Naive B cell (primary cell): ENCODE measurements at places on chromosomes 5 and 9.

DNA sequence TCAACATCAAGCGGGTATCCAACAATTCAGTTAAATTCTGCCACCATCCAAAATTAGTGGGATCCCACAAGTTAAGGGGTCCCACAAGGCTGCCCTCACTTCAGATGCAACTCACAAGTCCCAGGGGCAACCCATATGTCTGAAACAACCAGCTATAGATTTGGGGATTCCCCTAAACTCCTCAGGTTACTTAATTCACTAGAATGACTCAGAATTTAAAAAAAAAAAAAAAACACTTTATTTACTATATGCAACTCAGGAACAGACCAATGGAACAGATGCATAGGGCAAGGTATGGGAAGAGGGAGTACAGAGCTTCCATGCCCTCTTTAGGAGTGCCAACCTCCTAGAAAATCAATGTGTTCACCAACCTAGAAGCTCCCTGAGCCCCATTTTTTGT, 15.1 kb downstream of the AUH start:
- DNase-seq: no peak

- DNase-seq: no peak
Observed at GRCh38 chr5:180522330-180522729, 28.2 kb downstream of the CNOT6 start.

- DNase-seq: no peak
Observed at GRCh38 chr5:149788964-149789363, 58.9 kb downstream of the PPARGC1B start.

GRCh38 chr9:86766912-86767311, 180.4 kb downstream of the GAS1 start:
- DNase-seq: no peak

DNA sequence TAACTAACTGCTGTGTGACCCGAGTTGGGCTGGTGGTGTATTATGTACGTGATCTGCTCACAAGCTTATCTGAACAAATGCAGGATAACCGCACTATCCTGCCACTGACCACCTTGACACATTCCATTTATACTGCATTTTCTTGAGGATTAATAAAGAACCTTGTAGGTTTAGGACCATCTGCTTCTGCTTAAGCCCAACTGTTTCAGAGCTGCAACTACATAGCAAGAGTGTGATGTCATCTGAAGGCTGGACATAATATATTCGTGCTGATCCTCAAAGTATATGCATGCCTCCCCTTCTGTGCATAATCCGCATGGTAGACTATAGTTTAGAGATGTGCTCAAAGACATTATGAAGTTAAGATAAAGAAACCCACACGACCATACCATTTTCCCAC, 435.9 kb downstream of the BNC2 start:
- DNase-seq: no peak

DNA sequence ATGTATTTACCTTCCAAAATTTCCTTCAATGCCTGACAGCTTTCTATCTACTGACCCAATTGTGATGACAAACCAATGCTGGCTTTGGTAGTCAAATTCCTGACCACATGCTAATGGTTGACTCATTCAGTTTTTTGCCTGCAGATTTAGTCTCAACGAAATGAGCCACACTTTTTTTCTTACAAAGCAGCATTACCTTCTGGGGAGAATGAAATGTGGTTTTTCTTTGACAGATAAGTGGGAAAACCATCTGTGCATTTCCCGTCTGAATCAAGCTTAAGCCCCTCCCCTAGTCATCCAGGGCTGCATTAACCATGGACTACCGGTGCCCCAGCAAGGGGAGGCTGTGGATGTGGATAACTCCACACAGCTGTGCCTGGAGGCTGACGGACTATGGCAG, 99.6 kb upstream of the TAF11L2 start:
- no peak for DNase-seq

- DNase-seq: no peak
Observed at GRCh38 chr5:14069021-14069420, 74.1 kb upstream of the TRIO start.

- no peak for DNase-seq
Observed at GRCh38 chr9:90607701-90608516, 34.7 kb downstream of the DIRAS2 start.

DNA sequence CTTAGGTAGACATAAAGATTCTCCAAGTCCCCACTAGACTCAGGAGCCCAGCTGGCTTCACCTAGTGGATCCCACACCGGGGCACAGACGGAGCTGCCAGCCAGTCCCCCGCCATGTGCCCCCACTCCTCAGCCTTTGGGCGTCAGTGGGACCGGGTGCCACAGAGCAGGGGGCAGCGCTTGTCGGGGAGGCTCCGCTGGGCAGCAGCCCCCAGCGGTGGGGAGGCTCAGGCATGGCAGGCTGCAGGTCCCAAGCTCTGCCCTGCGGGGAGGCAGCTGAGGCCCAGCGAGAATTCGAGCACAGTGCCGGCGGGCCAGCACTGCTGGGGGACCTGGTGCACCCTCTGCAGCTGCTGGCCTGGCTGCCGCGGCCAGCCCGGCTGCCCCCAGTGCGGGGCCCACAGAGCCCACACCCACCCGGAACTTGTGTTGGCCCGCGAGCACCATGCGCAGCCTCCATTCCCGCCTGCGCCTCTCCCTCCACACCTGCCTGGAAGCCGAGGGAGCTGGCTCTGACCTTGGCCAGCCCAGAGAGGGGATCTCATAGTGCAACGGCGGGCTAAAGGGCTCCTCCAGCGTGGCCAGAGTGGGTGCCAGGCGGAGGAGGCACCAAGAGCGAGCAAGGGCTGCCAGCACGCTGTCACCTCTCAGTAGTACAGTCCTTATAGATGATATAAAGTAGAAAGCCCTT, 390.7 kb downstream of the PLK2 start:
- no peak for DNase-seq

DNA sequence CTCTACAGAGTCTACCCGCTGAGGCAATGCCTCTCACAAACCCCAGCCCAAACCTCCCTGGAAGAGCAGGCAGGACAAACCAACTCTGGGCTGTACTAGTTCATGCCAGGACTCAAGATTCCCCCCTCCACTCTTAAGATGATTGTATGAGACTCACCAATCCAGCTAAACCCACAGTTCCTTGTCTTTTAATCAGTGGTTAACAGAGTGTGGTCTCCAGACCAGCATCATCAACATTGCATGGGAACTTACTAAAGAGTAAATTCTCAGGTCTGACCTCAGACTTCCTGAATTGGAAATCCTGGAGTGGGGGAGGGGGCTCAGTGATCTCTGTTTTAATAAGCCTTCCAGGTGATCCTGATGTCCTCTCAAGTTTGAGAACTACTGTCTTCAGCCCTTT, 240.9 kb downstream of the GAS1 start:
- DNase-seq: no peak

DNA sequence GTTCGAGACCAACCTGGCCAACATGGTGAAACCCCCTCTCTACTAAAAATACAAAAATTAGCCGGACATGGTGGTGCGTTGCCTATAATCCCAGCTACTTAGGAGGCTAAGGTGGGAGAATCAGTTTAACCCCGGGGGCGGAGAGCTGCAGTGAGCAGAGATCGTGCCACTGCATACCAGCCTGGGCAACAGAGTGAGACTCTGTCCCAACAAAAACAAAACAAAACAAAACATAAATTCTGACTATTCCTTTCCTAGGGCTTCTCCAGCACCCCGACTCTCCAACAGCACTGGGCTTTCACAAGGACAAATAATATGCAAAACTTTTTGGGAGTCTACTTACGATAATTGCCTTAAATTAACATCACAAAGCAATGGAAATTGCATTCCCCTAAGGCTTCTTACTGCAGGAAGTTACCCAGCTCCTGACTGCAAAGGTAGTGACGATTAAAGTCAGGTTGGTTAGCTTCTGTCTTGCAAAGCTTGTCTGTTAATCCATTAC, 15.9 kb upstream of the CDKN2AIPNL start:
- no peak for DNase-seq

- no peak for DNase-seq
Observed at GRCh38 chr5:142913728-142914338, 143.7 kb downstream of the ARHGAP26 start.

- peak; percentile 9 for DNase-seq
Observed at GRCh38 chr5:171484460-171484899, 65.0 kb downstream of the FGF18 start.

- DNase-seq: no peak
Observed at GRCh38 chr5:60178101-60178500, 284.6 kb upstream of the PDE4D start.

GRCh38 chr5:111407562-111407961, 104.8 kb downstream of the STARD4 start:
- DNase-seq: no peak

DNA sequence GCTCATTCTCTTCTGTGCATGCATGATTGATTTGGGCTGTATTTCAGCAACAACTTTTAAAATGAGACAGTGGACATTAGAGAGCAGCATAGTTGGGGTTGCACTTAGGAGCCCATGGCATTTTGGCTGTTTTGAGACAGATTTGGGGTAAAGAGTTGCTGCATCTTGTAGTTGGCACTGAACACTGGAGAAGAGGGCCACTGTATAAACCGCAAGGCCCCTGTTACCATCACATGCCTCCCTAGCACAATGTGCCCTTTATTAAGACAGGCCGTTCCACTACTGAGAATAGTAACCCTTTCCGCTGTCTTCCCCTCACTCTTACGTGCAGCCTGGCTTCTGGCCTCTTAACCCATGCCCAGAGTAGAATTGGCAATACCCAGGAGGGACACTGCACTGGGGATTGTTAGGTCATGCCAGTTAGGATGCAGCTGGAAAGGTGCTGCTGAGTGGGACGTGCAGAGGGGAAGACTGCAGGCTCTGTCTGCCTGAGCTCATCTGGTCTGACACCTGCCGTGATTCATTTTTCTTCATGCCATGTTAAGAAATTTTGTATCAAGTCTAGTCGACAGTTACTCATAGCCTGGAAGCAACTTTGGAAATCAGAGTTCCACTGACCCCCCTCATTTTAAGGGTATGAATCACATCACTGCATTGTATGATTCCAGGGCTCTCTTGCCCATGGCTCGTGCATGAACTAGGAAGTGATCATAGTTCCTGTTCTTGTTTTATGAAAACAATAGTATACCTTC, 146.9 kb upstream of the DMRT1 start:
- DNase-seq: no peak

- no peak for DNase-seq
Observed at GRCh38 chr5:2627867-2628266, 123.6 kb downstream of the IRX2 start.

DNA sequence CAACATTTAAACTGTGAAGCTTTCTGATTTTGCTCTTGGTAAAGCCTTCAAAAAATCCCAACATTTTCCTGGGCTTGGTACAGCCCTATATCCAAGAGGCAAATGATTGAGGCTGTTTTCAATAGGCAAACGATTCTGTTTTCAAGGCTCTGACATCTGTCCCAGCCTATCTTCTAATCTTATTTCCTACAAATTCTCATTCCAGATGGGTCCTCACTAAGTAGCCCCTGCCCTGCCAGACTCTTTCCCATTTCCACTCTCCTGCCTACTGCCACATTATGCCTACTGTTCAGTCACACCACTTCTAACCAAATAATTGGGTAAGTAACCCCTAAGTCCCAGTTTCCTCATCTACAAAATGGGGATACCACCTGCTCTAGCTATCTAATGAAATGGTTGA, 3.5 kb downstream of the GBA2 start:
- no peak for DNase-seq

GRCh38 chr5:89452081-89452480, 569.1 kb upstream of the MEF2C start:
- no peak for DNase-seq

DNA sequence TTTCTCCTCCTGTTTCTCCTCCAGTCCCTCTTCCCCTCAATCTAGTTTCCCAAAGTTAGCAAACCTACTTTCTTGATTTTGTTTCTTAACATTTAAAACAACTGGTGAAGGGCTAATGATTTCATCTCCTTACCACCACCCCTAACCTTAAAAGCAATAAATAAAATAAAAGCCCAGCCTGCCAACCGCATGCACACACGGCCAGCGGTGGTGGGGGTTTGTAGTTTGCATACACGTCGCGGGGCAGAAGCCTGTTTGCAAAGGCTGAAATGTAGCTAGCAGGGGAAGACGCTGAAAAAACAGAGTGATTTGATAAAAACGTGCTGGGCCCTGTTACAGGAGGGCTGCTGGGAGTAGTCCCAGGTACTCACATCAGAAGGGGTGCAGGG, 1.9 kb upstream of the DMRT2 start:
- DNase-seq: no peak

GRCh38 chr5:122312591-122313406, 762 bp downstream of the SNCAIP start:
- DNase-seq: no peak

GRCh38 chr9:137833721-137834613, 43.6 kb upstream of the CACNA1B start:
- no peak for DNase-seq

DNA sequence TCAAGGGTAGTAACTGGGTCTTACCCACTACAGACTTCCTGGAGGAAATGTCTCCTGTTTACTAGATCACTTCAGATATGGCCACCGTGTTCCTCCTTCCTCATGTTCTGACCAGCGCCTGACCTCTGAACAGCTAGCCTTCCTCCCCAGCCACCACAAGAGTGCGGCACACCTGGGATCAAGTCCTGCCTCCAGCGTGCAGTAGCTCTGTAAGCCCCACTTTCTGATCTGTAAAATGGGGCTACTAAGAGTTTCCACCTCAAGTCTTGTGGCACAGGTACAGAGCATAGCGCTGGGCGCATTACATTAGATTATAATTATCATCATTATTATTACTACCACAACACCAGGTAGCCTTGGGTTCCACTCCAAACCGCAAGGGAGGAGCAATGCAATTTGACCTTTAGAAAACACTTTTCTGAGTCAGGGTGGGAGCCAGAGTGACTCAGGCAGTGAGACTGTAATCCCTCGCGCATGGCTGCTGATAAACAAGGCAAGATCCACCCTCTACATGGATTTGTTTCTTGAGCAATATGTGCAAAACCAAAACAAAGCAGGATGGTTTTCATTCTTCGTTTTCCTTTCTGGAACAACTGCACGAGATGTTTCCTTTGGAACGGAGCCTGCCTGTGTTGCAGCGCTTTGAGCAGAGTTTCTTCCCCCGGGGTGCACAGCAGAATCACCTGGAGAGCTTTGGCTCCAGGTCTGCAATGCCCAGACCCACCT, 65.0 kb upstream of the ANGPTL2 start:
- no peak for DNase-seq

DNA sequence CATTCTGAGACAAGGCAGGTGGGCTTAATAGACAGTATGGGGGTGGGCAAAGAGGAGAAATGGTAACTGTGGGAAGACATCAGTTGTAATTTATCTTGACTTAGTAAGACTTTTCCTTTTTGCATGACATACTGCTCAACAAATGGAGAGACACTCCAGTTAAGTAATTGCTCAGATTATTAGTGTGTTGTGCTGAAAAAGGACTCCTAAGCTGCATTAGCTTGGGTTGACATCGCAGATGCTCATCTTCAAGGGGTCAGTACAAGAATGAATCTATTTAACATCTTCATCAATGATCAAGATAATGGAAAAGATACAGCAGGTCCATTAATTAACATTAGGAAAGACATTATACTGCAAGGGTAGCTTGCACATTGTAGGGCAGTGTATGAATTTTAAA, 181.1 kb upstream of the ELAVL2 start:
- DNase-seq: no peak

DNA sequence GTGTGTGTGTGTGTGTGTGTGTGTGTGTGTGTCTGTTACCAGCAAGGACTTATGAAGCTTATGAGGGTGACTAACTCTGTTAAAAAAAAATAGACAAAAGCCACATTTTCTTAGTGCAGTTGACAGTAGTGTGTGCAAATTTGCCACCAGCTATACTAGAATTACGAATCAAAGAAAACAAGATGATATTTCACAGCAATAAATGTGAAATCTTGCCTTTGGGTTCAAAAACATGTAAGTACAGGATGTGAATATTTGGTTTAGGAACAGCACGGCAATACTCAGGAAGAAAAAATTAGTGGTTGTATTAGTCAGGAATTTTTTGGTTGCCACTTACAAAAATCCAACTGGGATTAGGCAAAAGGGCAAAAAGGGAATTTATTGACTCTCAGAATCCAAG, 117.4 kb downstream of the NPR3 start:
- DNase-seq: no peak
